ENCODE measurements at places on chromosomes 7 and 10. TPM values are rescaled to one million over a fixed set of nuclear protein-coding genes. Genes with fewer than 3 reads are reported as not detected.

DNA sequence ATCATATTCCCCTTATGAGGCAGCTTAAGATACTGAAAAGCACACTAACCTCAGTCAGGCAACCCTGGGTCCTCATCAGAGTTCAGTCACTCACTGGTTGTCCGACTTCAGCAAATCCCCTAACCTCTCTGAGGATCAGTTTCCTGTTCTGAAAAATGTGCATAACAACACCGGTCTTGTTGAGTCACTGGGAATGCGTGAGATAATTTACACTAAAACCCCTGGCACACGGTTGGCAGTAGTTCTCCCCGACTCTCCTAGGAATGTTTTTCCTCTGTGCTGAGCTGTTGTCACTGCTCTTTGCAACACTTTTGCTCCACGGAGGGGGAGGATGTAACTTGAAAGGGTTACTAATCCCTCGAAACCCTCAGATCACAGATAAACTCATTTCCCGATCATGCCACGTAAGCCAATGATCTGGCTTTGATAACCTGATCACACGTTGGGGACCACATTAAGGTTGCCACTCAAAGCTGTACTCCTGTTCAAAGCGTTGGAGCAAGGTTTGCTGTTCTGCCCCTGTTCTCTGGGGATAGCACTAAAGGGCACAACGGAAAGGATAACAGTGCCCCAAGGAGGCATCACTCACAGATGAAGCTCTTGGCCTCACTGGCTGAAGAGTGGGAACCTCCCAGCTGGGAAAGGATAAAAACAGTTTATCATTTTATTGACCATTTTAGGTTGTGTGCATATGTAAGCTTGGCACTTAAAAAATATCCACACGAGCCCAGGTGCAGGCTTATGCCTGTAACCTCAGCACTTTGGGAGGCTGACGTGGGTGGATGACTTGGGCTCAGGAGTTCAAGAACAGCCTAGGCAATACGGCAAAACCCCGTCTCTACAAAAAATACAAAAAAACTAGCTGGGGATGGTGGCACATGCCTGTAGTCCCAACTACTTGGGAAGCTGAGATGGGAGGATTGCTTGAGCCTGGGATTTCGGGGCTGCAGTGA is 5.0 kb upstream of the RBM17 start:
- no peak for DNase-seq

GRCh38 chr10:43316988-43317387 is 50.1 kb upstream of the RASGEF1A start:
- no peak for DNase-seq

- no peak for DNase-seq
These were observed 876 bp downstream of the DNAH11 start for GRCh38 chr7:21543528-21544302.

GRCh38 chr7:78055599-78055998 is 257.0 kb downstream of the PHTF2 start:
- no peak for DNase-seq

DNA sequence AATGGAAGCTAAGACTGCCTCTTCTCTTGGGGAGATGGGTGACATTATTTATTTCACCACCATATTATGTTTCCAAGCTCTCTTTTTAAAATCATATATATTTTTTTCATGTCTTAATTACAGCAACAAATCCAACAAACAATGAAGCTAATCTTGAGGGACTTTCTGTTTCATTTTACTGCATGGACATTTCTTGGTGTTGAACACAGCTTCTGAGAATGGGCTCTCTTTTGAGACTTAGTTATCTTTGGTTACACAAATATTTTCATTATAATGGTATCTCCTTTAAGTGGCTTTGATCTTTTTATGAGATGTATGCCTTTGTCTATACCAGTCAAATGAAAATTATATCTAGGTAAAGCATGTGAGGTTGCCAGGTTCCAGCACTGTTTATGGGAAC is 210.0 kb upstream of the LRRN3 start:
- DNase-seq, result no peak

DNA sequence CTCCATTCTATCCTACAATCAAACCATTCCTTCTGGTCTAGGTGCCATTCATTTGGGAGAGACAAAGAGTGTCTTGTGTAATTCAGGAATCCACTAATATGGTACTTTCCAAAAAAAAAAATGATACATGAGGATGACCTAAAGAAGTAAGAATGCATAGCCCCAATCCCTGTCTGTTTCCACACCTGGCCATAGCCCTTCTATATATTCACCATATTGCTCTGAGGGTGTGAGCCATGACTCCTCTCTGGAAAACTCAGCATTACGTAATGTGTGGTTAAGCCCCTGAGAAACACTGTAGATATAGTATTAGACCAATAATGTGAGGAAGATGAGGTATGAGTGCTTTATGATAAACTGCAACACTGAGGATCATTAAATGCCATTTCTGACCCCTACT is 592.7 kb downstream of the INHBA start:
- peak; percentile 61 for DNase-seq

GRCh38 chr10:64648915-64649314 is 1127.7 kb downstream of the REEP3 start:
- no peak for DNase-seq

GRCh38 chr7:135914346-135914745 is 62.8 kb downstream of the MTPN start:
- no peak for DNase-seq

GRCh38 chr7:95863-96260 is 96.5 kb upstream of the FAM20C start:
- no peak for DNase-seq

DNA sequence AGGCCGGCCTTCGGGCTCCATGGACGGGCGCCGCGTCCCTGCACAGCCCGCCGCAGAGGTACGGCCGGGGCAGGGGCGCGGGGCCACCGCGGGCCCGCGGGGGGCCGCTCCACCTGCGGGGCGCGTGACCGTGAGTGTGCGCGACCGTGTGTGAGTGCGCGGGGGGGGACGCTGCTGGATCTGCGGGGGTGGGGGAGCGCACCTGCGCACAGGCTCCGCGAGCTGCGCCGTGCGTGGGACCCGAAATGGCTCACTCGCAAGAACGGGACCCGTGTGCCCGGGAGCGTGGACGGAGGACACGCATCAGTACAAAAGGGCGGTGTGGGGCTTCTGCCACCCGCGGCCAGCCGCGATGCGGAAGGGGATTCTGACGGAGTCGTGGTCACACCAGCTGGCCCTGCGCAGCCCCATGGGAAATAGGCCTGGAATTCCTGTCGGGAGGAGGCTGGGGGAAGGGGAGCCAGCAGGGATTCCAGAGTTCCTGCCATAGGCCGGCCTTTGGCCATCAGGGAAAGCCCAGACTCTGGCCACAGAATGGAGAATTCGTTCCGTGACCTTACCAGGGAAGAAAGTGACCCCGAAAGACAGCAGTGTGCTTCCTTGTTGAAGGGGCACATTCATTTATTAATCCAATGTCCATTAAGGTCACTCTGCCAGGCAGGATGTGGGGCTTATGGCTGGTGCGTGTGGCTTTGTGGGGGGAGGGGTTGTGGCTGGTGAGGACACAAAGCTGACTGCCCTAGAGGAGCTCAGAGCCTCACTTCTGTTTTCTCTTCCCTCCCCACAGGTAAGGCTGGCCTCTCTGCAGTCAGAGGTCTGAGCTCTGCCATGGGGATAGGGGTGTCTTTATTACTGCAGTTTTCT is 494 bp downstream of the REPIN1 start:
- peak; percentile 69 for DNase-seq

RNF32 gene
- total RNA-seq, result not detected

FOXI2 gene
- total RNA-seq, result not detected

Data from A172 (cell line).